Stimulated activated naive CD8-positive, alpha-beta T cell treated with anti-CD3 and anti-CD28 coated beads, Interleukin-15, Interleukin-2, amounts not matched to agents 100 U/mL and 50 U/mL, for 24 hours (primary cell): ENCODE measurements at places on chromosomes 4 and X.

- no peak for DNase-seq
These were observed 6.6 kb downstream of the ARL9 start for GRCh38 chr4:56512166-56512565.

- no peak for DNase-seq
These were observed 65.2 kb downstream of the TRIM2 start for GRCh38 chr4:153269218-153269990.

DNA sequence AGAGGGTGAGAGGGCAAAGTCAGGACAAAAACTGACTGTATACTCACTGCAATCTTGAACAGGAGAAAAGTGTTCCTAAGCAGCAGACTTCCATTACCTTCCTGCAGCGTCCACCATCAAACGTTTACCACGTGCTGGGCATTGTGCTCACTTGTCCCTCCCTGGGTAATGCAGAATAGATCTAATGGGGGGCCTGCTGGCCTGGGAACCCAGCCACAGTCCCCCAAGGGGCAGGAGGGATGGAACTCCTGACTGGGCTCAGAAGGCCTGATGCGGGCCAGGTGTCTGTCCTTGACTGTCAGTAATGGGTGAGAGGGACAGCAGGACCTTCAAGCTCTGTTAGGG, 37.6 kb upstream of the FAM156A start:
- no peak for DNase-seq

DNA sequence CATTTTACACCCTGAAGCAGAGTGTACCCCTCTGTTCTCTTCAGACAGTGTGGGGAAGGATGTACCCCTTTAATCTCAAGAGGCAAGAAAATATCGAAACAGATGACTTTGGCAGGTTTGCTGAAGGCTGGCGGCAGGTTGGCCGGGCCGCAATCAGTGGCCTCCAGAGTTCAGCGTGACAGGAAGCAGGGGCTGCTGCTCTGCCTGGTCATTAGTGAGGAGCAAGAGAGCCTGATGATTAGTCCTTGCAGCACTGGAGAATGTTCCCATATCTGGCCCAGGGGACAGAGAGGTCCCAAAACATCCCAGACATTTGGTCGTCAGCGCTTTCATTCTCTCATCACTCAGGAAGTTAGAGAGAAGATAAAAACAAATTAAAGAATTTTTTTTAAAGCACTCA, 352.8 kb downstream of the SPRY1 start:
- DNase-seq, result no peak

DNA sequence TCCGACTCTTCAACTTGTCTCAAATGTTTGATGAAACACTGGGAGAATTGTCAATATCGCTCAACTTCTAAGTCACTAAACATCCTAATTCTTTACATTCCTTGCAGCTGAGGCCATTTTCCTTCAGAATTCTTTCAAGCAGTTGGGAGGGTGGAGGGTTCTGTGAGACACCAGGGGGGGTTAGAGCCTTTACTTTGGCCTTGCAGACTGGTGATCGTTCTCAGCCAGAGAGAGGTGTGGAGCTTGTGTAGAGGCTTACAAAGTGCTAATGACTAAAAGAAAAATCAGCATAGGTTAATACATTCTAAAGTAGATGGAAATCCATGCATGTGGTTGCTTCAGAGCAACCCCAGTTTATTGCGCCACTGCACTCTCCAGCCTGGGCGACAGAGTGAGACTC, 21.3 kb upstream of the SOX3 start:
- no peak for DNase-seq
